ENCODE measurements at places on chromosomes 4 and X.

- DNase-seq = no peak
Measured at GRCh38 chr4:187995322-187996207, at the start of gene ZFP42. TSS of gene ZFP42 (plus strand) at chr4:187995771. CDS start at chr4:188002808, 7,037 bp downstream.

DNA sequence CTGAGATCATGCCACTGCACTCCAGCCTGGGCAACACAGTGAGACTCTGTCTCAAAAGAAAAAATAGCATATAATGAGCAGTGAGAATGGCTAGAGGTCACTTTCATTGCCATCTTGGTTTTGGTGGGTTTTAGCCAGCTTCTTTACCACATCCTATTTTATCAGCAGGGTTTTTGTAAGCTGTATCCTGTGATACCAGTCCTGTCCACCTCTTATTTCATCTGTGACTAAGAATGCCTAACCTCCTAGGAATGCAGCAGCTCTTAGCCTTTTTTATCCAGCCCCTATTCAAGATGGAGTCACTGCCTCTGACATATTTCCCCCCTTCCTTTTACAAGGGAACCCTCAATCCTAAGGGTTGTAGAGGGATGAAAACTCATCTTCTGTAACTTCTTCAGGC, 26.1 kb upstream of the IGFBP7 start:
- no peak for DNase-seq

GRCh38 chrX:24423960-24424359, 41.1 kb upstream of the PDK3 start:
- no peak for DNase-seq

DNA sequence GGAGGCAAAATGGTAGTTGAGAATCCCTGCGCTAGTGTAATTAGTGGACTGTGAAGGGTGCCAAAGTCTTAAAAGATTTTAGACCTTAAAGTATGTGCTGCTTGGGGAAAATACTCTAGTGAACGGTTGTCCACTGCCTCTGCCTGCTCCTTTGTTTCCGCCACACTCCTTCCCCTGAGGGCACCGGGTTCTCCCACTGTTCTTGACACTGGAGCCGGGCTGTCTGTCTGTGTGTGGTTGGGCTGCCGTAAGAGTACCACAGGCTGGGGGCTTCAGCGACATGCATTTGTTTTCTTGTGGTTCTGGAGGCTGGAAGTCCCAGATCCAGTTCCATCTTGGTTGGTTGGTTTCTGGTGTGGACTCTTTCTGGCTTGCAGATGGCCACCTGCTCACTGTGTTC, 76.2 kb downstream of the CLDN34 start:
- DNase-seq = no peak

DNA sequence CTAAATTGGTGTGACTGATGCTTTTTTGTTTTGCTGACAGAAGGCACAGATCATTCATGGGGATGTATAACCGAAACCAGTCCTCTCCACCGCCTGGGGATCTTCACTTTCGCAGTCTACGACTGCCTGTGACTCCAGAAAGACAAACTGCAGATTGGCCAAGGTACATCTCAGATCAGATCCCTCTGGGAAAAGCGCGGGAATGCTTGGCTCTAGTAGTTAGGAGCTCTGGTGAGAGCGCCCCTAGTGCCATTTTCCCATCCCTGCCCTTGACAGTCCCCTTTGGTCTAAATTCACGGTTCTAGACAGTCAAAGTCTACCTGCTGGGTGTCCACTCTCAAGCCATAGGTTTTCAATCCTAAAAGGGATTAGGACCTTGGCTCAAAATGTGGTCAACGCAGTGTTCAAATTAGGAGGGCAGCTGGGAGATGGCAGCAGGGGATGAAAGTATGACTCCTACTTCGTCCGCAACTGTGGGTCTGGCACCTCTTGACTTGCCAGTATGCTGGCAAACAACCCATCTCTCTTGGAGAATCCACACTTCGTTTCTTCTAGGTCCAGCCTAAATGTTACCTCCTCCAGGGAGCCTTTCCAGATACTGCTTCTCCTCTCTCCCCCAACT, 6.9 kb upstream of the HAND2 start:
- DNase-seq = no peak

GRCh38 chr4:154743683-154744340, at the start of gene LRAT:
TSS of gene LRAT (plus strand) at chr4:154744000. CDS start at chr4:154744327, 327 bp downstream.
- DNase-seq = peak; percentile 9

- no peak for DNase-seq
Measured at GRCh38 chr4:8540586-8540985, 39.6 kb upstream of the GPR78 start.
